ENCODE measurements at places on chromosomes 12 and 14.

- DNase-seq: no peak
Measured at GRCh38 chr14:92135269-92135668, 13.5 kb downstream of the CPSF2 start.

GRCh38 chr12:127822809-127823411, 444.1 kb upstream of the TMEM132C start:
- DNase-seq: no peak

DNA sequence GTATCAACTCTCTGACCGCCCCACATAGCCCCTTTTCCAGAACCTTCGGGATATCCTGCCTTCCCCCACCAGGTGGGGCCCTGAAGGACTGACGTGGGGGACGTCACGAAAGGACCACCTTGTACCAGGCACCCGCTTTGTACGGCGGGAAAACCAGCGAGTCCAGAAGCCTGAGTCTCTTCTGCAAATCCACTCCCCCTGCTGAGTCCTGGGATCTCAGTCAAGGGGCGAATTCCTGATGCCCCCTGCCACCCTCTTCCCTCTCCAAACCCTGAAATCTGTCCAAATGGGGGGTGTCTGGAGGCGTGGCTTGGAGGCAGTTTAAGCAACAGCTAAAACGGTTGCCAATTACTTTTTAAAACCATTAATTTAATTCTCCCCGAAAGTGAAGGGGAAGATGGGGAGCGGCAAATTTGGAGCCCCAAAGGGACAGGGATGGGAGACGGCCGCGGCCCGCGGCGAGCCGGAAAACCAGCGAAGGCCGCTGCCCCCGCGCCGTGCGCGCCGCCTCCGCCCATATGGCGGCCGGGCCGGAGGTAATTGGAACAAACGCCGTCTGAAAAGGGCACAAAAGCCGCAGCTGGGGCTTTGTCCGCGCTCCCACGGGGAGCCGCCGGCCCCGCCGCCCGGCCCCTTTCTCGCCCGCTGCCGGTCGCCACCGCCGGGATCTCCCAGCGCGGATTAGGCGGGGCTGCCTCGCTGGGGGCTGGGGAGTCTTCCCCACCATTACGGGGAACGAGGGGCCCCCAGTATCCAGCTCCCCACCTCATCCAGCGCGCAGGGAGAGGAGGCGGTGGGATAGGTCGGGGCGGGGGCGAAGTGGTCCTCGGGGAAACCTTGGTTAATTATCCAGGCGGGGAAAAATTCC, 6.6 kb downstream of the LHX5 start:
- no peak for DNase-seq

DNA sequence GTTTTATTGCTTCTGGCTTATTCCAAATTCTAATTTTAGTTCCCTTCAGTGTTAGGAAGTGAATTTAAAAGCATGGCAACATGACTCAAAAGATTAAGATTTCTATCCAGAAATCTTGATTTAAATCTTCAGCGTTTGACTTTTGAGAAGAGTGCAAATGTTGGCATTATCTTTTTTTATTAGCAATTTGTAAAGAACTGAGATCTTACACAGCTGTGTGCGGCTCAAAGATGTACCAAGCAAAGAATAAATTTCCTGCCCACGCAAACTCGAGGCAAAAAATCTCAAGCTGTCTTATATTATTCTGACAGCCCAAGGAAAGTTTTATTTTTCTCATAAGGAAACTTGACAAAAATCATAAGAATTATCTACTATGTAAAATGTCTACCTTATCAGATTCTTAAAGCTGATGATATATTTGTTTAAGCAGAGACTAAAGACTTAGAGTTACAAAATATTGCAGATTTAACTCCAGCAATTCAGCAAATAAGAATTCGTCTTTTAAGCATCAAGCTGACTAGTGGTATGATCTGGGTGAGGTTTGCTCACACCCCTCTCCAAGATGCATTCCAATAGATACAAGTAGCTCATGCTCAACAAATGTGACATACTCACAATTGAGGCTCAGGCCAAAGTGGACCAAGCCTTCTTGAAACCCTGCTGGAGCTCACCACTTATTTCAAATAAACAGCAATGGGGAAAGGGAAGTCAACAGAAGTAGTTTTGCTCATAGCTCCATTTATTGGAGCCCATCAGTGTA, 47.4 kb upstream of the POC1B start:
- DNase-seq: no peak

DNA sequence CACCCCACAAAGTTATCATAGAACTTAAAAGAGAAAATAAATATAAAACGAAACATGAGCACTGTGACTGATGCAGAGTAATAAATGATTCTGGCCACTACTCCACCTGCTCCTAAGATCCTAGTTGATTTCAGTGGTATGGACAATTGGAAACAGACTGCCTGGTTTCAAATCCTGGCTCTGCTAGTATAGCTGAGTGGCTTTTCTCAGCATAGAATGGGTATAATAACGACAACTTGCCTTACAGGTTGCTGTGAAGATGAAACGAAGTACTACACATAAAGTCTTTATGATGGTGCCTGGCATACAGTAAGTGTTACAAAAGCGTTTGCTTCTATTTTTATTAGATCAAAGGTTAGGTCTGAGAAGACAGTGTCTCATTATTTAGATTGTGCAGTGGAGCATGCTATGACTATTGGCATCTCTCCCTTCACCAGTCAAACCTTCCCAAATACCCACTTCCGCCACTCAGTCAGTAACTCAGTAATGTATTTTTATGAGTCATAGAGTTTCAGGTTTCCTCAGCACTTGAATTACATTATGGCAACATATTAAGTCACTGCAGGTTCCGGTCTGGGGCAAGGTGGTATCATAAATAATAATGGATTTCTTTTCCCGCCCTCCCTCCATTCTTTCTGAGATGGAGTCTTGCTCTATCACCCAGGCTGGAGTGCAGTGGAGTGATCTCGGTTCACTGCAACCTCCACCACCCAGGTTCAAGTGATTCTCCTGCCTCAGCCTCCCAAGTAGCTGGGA, 29.7 kb upstream of the NR2C1 start:
- peak; percentile 73 for DNase-seq

DNA sequence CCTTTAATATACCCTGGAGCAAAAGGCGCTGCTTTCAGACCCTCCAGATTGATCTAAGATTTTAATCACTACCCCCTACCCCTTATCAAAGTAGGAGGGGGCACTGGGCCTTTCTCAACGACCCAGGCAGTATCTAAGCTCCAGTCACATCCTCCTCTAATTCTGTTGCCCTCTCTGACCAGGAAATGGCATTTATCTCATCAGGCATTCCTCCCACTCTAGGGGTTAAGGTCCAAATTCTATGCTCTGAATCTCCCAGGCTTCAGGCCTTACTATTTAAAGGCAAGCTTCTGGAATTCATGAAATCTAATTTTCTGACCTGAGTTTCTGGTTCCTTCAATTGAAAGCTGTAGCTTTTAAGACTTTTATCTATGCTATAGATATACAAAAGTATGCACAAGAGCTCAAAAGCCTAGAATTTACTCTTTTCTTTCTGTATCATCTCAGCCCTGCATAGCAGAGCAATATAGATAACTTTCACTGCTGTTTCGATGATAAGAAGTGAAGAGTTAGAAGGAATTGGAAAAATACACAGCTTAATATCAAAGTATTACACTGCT, 622.9 kb downstream of the RPS29 start:
- DNase-seq: no peak

DNA sequence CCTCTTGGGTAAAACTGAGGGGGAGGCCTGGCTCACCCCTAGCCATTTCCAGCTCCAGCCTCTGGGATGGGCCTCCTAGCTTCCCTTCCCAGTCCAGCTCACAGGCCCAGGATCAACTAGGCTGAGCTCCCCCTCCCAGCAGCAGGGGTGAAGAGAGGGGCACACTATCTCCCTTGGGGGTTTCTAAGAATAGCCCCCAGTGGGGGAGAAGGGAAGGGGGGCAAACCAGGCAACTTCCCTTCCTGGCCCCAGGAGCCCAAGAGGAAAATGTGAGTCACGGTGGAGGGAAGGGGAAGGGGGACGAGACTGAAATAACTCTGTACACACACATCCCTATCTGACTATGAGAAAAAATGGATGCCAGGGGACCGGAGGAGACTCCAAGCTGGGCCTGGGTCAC, 9.0 kb downstream of the ADCY6 start:
- no peak for DNase-seq

GRCh38 chr12:128914908-128915563, 61.8 kb downstream of the GLT1D1 start:
- DNase-seq: no peak

DNA sequence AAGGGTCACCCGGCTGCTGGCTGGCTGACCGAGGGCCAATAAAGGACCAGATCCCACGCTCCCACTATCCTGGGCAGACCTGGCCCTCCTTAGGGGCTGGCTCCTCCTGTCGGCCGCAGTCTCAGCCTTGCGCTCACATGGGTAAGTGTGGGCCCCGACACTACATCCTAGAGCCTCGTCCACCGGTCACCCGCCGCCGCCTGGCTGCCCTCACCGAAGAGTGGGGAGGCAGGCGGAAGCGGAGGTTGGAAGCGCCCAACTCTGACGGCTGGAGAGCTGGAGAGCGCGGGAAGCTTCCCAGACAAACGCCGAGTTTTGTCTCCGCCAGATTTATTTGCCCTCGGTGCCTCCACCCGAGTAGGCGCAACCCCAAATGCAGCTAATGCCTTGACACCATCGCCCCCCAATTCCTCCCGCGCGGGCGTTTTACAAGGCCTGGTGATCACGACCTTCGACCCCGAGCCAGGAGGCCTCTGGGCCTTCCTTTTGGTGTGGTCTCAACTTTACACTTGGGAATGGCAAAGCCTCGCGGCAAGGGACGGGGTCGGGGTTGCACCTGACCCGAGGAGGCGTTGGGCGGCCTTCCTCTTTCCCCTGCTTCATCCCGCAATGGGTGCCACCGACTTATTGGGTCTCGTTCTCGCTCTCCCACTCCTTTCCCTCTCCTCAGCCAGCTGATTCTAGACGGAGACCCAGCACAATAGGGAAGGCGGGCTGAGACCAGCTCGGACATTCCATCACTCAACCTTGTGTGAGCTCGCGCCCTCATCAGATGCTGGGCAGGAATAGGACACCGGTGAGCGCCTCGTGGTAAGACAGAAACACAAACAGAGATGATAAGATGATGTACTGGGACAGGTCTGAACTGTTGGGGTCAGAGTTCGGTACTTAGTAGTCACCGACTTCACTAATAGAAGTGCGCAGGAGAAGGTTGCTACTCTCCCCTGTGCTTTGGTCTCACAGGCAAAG, 78.3 kb upstream of the ANO4 start:
- DNase-seq: no peak

GRCh38 chr12:51829011-51829481, 19.5 kb downstream of the FIGNL2 start:
- DNase-seq: no peak

- no peak for DNase-seq
Measured at GRCh38 chr12:15240898-15241297, 19.7 kb upstream of the RERG start.

DNA sequence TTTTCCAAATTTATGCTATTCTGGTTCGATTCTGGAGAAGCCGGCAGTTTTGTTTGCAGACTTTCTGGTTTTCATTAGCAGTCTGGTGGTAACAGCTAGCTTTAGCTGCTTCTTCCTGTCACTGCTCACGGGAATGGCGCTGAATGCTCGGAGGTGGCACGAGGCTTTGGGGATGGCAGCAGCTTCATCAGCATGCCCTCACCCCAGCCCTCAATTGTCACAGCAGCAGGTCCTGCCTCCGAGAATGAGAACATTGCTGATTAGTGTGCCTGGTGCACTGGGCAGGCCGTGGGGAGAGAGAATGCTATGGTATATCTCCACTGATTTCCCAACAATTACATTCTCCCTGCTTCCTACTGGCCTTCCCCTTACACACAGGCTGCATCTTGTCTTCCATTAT, 73.6 kb downstream of the SAMD4A start:
- no peak for DNase-seq

DNA sequence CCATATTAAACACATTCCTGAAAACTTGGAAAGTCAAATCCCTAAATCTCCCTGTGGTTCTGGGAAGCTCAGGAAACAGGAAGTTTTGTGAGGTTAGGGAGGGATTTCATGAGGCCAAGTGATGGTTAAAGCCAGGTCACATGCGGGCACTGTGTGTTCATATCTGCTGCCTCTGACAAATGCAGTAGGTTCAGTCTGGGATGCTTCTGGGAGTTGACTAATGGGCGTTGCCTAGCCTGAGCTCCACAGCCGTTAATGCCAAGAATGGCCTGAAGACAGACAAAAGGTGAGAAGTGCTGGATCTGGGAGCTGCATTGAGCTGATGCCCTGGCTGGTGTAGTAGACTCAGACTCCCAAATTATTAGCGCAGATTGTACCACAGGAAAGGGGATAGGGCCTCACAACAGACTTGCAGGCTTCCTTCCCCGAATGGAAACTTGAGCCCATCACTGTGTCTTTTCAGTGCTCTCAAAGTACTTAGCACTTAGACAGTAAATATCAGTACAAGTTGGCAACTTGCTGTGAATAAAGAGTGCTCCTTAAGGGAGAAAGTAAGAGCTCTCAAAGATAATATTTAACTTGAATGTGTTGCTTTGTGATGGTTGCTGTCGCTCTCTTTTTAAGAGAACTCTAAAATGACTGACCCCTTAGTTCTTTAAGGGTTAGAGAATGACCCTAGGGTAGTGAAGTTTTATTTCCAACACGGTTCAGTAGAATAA, 17.3 kb downstream of the GSG1 start:
- no peak for DNase-seq

GRCh38 chr12:70049596-70050360, 193.5 kb upstream of the CNOT2 start:
- DNase-seq: peak; percentile 73
